ENCODE measurements at places on chromosomes 12 and 14.

GRCh38 chr12:131067981-131068851 lies 114.5 kb downstream of the ADGRD1 start:
- DNase-seq: no peak

DNA sequence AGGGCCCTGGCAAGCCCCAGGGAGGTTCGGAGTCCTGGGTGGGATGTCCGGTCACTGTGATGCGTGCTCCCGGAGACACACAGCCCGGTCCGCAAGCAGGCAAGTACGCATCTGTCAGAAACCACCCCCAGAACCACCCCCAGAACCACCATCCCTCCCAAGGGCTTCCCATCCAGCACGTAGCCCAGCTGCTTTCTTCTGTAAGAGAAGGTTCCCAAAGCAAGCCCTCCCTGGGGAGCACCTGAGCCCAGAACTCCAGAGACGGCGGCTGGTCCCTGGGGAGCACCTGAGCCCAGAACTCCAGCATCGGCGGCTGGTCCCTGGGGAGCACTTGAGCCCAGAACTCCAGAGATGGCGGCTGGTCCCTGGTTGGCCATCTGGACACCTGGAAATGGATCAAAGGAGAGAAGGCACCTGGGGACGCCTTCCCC lies 2.6 kb upstream of the FBRSL1 start:
- no peak for DNase-seq

DNA sequence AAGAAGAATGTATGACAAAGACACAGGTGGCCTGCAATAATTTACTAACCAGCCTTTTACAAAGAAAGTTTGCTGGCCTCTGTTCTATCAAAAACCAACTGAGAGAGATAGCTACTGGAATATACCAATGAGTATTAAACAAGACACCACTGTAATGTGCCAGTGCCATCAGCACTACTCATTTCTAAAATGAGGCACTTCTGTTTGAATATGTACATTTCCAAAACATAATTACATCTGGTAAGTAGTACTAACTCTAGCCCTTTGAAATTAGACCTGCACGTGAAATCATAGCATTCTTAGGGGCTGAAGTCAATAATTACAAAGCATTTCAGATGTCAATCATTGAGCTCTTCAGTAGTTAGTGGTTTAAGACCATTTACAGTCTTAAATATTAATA lies 6.9 kb upstream of the SYCP3 start:
- no peak for DNase-seq

DNA sequence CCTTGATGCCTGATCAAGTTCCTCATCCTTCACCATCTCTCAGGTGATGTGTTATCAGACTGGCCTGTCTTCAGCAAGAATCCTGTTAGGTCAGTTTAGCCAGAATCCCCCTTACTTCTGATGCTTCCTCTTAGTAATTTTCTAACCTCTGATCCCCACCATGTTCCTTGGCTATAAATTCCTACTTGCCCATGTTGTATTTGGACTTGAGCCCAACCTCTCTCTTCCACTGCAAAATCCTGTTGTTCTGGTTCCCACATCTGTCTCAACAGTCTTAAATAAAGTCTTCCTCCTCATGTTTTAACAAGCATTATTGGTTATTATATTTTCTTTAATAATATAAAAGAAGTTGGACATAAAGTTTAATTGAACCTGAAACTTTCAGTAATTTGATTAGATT lies 987.8 kb upstream of the USP15 start:
- DNase-seq: no peak

- no peak for DNase-seq
Observed at GRCh38 chr12:105459760-105460330, 129.4 kb downstream of the C12orf75 start.

- no peak for DNase-seq
Observed at GRCh38 chr12:105030820-105031807, 45.0 kb downstream of the NOPCHAP1 start.

DNA sequence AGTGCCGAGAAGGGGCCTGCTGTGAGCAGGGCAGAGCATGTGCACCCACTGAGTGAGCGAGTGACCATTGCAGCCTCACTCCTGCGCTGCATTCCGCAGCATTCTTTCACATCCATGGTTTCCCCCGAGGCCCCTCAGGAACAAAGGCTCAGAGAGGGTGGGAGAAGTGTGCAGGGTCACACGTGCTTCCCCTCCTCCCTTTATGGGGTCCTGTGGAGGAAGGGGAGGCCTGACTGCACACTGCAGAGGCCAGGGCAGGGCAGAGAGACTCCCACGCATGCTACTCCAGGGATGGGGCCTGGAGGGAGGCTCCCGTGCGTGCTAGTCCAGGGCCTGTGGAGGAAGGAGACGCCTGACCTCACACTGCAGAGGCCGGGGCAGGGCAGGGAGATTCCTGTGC lies 63.2 kb downstream of the DIO3 start:
- DNase-seq: no peak

- DNase-seq: no peak
Observed at GRCh38 chr14:32230695-32231280, 27.7 kb upstream of the RNU6-8 start.

DNA sequence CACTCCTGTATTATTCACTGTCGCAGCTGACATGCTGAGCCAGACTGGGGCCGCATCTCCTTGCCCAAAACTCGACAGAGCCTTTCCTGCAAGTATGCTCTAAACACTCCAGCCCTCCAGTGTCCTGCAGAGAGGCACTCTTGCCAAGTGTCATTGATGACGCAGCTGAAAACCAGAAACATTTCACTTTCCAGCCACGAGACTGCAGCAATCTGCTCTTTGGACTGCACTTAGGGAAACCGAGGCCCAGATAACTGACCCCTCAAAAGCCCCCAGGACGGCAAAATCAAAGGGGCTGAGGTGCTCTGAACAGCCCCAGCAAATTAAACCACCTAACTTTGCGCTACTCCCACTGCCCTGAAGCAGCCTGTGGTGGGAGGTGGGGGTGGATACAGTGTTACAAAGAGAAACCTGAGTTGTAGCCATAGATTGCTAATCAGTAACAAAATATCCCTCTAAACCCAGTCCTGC lies 2.6 kb downstream of the CCDC85C start:
- no peak for DNase-seq

GRCh38 chr12:58310809-58311622 lies 369.6 kb downstream of the ATP23 start:
- no peak for DNase-seq

DNA sequence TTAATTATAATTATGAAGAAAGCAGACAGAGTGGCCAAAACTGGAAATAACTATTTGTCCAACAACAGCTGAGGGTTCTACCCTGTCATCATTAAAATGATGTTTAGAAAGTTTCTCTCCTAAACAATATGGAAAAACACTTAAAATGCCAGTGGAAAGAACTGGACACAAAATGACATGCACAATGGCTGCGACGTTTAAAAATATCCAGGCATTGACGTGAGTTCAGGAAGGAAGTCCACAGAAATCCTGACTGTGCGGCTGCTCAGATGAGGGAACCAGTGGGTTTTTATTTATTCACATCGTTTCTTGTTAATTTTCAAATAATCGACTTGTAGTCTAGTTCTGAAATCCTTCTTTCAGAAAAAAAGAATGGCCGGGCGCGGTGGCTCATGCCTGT lies 58.3 kb downstream of the CCNK start:
- DNase-seq: no peak

- no peak for DNase-seq
Observed at GRCh38 chr12:19872621-19873540, 433.6 kb downstream of the AEBP2 start.

- DNase-seq: no peak
Observed at GRCh38 chr14:38735005-38735404, 368.0 kb downstream of the SEC23A start.

DNA sequence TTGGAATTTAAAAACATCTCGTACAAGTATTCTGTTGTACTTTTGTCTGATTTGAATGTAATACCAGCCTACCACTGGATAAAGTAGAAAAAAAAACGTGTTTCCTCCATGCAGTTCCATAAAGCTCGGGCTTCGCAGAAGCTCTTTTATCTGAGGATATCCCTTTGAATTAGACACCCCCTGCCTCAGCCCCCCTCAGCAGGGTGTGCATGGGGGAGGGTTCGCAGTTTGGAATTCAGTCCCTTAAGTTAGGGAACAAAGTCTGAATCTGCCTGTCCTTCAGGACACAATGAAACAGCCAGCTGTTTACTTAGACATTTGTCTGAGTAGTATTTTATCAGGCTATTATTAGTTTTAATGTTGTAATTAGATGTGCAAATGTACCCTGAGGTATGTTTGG lies 234.0 kb upstream of the CAND1 start:
- no peak for DNase-seq

DNA sequence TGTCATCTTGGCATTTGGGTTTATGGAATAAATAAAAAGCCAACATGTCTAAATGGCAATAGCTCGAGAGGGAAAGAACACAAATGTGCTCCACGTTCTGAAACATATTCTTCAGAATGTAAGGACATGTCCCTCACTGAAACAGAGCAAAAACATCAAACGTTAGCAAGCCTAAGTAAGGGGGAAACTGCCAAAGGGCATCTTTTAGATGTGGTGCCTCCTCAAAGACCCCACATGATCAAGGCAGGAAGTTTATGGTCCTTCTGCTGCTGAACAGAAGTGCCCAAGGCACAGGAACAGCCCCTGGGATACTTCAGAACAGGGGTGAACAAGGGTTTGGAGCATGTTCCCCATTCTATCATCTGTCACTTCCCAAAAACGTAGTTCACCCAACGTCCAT lies 227.0 kb downstream of the ANO2 start:
- no peak for DNase-seq

DNA sequence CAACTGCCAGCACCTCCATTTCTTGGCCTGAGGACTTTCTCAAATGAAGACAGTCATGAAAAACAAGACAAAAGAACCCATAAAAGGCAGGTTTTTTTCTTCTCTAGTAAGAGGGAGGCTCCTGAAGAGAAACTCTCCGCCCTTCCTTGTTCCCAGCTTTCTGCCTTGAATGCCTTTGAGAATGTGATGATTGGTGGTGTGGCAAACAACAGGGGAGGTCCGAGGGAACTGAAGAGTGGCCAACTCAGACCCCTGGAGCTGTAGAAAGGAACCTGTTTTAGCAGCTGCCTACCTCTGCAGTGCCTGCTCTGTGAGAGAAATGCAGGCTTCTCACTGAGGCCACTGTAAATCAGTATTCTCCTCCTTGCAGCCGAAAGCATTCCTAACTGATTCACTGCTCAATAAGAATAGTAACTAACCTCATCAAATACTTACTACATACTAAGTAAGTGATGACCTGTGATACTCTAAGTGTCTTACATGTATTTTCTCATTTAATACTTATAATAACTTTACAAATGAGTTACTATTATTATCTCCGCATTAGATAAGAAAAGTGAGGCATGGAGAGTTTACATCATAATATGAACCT lies 16.7 kb upstream of the ERC1 start:
- no peak for DNase-seq

DNA sequence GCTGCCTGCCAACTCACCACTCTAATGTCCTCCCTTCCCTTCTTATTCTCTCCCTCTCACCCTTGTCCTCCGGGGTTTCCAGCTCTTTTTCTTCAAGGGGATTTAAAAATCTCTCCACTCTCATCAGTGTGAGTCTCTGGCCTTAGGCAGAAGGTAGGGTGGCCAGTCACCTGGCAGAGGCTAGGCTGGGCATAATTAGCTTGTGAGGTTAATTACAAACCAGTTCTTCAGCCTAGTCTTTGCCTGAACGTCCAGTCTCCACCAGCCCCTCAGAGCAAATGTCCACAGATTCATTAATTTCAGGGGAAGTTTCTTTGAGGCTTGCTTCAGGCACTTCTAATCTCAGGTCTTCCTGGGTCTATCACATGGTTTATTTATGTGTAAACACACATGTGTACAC lies 6.7 kb downstream of the KRT7 start:
- DNase-seq: no peak

DNA sequence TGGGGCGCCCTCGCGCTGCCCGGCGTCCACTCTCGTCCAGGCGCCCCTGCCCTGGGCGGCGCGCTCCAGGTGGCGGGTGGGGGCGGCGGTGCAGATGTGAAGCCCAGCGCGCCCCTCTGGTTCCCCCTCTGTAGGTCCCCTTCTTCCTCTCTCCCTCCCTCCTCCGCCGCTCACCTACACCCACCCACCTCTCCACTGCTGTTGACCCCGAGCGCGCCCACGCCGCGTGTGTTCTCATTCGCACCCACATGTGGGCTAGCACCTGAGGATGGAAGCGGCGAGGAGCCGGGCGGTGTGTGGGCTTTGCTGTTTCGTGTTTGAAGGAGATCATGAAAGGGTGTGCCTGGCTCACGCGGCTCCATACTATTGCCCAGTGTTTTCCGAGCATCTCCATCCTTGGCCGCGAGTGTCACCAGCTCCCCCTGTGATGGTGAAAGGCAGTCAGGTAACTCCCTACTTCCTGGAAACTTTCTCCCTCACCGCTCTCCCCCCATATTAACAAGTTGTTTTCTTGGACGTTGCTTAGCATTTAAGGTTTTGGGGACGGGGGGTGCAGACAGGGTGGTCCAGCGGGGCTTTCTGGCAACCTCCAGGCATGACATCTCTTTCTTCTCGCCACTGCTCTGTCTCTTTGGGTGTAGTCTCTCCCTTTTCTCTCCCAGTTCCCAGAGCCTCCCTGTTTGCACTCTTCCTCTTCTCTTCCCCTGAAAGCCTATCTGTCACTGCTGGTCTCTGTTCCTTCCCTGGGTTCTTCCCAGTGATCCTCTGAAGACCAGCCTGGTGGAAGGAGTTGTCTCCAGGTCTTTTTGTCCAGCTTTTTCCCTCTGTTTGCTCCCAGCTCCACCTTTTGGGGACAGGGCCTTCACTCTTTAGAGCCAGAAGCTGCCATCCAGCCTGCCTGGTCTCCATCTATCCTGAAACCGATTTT lies 1.6 kb downstream of the CACNA1C start:
- no peak for DNase-seq

GRCh38 chr14:102554821-102555819 lies 37.3 kb upstream of the RCOR1 start:
- DNase-seq: no peak

DNA sequence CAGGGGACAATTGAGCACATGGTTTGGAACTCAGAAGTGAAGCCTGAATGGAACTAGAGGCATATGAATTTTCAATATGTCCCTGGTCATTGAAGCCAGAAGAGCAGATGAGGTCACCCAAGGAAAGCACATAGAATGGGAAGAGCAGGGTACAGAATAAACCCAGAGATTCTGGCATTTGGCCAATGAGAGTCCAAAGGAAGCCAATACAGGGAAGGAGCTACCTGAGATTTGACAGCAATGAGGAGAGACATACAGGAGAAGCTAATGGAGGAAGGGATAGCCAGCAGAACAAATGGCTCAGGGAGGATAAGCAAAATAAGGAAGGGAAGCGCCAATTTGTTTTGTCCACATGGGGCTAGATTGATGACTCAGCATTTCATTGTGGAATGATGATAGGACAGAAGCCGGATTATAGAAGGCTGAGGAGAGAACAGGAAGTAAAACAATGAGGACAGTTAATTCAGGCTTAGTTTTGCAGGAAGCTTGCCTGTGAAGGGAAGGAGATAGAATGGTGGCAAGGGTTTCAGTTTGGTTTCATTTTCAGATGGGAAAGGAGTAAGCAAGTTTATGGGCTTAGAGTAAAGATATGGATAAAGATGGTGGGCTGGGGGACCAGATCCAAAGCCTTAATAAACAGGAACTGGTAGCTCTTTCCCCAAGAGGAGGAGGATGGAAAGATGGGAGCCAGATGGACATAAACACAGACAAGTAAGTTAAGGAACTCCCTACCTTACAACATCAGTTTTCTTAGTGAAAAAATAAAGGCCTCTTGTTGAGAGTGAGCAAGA lies 3.2 kb upstream of the SPTSSA start:
- DNase-seq: no peak
